ENCODE measurements at places on chromosomes 4 and X.

- DNase-seq: no peak
Measured at GRCh38 chrX:20455001-20455400, 188.3 kb upstream of the RPS6KA3 start.

DNA sequence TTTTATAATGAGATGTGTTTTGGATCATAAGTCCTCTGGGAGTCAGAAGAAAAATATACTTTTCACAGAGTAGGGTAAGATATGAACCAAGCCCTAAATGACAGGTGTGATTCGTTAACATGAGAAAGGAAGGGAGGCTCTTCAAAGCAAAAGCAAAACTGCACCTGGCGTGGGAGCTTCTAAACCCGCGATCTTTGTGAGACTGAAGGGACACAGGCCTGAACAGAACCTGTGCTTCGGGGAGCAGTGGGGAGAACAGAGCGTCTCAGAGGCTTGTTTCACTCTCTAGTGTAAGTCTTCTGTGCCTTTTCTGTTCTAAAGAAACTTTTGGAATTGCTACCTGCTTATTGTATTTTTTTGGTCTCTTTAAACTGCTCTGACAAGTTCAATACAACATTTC lies 30.2 kb upstream of the CYP4V2 start:
- no peak for DNase-seq

DNA sequence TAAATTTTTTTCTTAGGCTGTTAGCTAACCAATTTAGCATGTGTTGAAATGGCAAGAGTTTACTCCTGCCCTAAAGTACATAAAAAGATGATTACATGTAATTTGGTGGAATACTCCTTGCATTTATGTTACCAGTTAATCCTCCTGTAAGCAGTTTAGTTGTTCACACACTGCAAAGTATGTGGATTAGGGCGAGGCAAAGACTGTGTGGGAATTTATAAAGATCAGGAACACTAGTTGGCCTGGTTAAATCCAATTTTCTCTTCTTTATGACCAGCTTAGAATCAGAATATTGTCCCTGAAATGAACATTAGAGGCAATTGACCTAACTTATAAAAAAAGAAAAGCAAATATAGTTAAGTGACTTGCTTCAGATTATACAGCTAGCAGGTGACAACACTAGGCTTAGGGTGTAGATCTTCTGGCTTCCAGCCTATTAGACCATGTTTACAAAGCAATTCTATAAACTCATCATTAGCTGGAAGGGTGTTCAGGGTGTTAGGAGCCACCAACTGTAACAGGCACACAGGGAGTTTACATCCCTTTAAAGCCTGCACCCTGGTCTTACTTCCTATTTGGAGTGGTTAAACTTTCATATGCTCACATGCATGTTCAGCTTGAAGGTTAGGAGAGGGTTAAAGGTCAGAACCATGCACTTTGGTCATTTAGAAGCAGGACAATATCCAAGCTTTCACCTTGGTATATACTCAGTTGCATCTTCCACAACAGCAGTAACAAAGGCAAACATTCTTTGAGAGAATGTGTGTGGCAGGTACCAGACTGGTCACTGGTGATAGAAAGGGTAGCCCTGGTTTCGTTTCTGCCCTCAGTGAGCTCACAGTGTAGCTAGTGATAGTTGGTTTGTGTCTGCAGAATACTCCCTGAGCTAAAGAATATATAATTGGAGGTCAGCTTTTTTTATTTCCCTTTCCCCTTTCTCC lies 72.6 kb downstream of the GC start:
- DNase-seq: no peak

DNA sequence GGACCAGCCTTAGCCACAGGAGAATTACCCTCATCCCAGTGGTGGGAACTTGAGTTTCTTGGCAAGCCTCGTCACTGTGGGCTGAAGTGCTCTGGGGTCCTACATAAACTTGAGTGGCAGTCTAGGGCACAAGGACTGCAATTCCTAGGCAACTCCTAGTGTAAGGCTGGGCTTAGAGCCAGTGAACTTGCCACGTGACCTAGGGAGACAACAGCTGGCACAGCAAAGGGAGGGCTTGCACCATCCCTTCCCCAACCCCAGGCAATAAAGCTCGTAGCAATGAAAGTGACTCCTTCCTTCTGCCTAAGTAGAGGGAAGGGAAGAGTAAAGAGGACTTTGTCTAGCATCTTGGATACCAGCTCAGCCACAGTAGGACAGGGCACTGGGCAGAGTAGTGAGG lies 81.8 kb downstream of the TEX11 start:
- no peak for DNase-seq

DNA sequence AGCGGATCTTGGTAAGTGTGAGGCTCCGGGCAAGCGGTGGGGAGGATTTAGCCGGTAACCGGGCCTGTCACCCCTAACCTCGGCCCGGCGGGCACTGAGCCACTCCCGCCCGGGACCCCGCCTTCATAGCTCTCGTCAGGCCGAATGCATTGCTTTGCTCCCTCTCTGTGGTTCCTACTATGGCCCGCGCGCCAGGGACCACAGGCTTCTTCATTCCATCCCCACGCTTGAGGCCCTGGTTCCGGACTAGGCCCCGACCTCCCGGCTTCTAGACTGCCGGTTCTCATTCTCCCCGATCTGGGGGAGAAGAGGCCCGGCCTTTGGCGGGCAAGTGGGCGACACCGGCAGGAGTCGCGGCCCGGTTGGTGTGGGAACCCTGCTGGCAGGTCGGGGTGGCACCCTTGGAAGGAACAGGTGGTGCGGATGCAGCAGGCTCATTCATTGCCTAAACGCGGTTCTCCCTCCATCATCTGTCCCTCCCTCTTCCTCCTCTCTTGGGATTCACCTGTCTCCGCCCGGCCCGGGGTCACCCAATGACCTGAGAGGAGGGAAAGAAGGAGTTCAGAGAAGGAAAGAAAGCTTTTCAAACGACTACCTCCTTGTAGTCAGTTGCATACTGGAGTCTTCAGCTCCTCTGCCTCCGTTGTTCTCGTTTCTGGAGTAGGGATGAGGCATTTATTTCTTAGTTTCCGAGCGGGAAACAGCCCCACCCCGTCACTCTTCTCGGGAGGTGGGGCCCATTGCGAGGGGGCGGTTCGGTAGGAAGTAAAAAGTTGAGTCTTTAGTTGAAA lies at the start of gene NDUFC1:
Gene NDUFC1, minus strand, starts transcription at position 657 of the 791 bp plus-strand sequence. CDS start 6,679 bp downstream, outside the sequence.
- DNase-seq: peak; percentile 35

DNA sequence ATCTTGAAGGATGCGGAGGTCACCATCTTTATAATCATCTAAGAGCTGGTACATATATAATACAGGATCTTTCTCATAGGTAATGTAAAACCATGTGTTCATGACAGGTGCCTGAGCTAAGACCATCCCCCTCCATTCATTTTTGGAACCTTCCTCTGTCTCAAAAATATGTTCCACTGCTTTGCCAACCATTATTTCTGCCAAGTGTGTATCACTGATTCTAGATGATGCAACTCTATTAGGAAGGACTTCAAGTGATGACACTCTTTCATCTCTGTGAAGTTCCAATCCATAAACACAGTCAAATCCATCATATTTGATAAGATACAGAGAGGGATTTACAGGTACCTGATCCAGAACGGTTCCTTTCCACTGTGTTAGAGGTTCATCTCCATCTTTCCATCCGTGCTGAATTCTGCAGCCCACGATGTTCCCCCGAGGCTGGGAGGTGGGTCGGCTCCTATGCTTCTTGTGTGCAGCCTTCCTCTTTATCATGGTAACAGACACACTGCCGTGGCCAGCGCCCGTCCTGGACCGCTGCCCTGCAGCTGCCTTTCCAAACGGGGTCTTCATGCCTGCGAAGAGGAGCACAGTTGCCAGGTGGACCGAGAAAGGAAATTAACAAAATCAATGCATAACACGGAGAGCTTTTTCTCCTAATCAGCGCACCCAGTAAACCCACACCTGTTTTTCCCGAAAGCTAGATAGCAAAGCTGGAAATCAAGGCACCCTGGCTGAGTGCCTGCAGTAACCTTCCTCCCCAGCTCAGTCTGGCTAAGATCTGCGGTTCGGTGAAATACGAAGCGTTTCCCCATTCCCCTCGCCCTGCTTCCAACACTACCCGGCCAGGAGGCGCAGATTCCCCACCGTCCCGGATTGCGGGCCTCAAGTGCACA lies 718 bp downstream of the SPIN3 start:
- no peak for DNase-seq

- no peak for DNase-seq
Measured at GRCh38 chr4:81783558-81783957, 311.9 kb upstream of the RASGEF1B start.

- no peak for DNase-seq
Measured at GRCh38 chr4:104472766-104473165, 21.9 kb downstream of the CXXC4 start.

DNA sequence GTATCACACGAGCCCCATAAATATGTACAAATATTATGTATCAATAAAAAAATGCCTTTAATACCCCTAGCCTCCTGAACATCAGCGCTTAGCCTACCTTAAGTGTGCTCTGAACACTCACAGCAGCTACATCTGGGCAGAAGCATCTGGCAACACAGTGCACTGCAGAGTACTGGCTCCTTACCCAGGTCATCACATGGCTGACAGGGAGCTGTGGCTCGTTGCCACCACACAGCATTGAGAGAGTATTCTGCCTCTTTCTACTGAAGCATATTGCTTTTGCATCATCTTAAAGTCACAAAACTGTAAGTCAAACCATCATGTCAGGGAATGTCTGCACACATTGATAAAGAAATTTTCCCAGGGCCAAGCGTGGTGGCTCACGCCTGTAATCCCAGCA lies 55.2 kb downstream of the TRIML1 start:
- DNase-seq: no peak

GRCh38 chr4:141501395-141501794 lies 135.0 kb upstream of the IL15 start:
- DNase-seq: no peak

GRCh38 chrX:2689773-2690666 lies 1.1 kb upstream of the CD99 start:
- no peak for DNase-seq

DNA sequence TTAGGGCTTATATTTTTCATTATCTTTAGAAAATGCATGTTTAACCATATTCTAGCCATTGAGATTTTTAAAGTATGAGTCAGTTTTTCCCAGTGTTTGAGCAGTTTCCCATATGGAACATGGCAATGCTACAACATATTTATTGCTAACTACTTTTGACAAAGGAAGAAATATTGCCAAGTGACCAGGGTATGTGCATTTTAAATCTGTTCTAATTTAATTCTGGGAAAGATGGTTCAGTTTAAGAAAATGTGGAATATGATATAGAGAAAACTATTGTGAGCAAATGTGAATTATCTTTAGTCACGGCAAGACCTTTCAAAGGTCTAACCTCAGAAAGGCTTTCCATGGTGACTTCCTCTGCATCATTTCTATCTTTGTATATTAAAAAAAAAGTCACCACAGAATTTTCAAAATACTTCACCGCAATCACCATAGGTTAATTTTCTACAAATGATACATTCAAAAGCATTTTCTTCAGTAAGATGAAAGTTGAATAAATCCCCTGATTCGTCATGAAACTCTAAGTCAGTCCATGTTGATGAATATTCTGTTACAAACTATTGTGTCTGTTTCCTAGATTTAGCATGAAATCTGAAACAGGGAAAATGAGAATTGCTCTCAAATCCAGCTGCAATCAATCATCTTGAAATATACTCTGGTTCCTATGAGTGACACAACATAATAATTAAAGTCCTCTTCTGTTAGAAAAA lies 2349.0 kb upstream of the TENM3 start:
- DNase-seq: no peak

- no peak for DNase-seq
Measured at GRCh38 chrX:17529151-17529745, 154.2 kb downstream of the NHS start.

Data from mesothelial cell of epicardium (in vitro differentiated cells).